ENCODE measurements at places on chromosomes 4 and X. TPM values are rescaled to one million over a fixed set of nuclear protein-coding genes. Genes with fewer than 3 reads are reported as not detected.

The SATL1 gene
- not detected for total RNA-seq

The PRR32 gene
- total RNA-seq, result not detected

The SCLT1 gene
- total RNA-seq, result 13.9 TPM

The STBD1 gene
- total RNA-seq, result 7.8 TPM

The WWC2 gene
- total RNA-seq, result 47.1 TPM

The TMEM271 gene
- not detected for total RNA-seq

The OTC gene
- total RNA-seq, result not detected

The USP51 gene
- 0.80 TPM for total RNA-seq

The LRIT3 gene
- total RNA-seq, result under 0.01 TPM

The IL2RG gene
- total RNA-seq, result not detected

The DCLK2 gene
- total RNA-seq, result 5.2 TPM

The CCKAR gene
- total RNA-seq, result not detected

The CFAP99 gene
- not detected for total RNA-seq

The IL21 gene
- total RNA-seq, result not detected

The MTTP gene
- under 0.01 TPM for total RNA-seq

The ETDA gene
- total RNA-seq, result not detected

The GPC3 gene
- 3.3 TPM for total RNA-seq

The TCEANC gene
- 0.29 TPM for total RNA-seq

The FAM9C gene
- not detected for total RNA-seq

The TIMM8A gene
- 3.6 TPM for total RNA-seq

The CLCN5 gene
- 3.3 TPM for total RNA-seq

The FAM47A gene
- not detected for total RNA-seq

The MOB1B gene
- 8.3 TPM for total RNA-seq

The CSN1S1 gene
- not detected for total RNA-seq

The CDKL2 gene
- total RNA-seq, result 3.6 TPM

The SPATA18 gene
- total RNA-seq, result 4.1 TPM

The MAP3K15 gene
- 1.7 TPM for total RNA-seq

The FAM133A gene
- not detected for total RNA-seq

The TEX11 gene
- not detected for total RNA-seq

The NPY5R gene
- total RNA-seq, result 0.12 TPM

The F11 gene
- not detected for total RNA-seq
